SJCRH30 (cell line): ENCODE measurements at places on chromosomes 5 and 9. TPM values are rescaled to one million over a fixed set of nuclear protein-coding genes. Genes with fewer than 3 reads are reported as not detected.

GRCh38 chr5:154136141-154136540 lies 54.4 kb upstream of the GALNT10 start:
- DNase-seq = no peak

DNA sequence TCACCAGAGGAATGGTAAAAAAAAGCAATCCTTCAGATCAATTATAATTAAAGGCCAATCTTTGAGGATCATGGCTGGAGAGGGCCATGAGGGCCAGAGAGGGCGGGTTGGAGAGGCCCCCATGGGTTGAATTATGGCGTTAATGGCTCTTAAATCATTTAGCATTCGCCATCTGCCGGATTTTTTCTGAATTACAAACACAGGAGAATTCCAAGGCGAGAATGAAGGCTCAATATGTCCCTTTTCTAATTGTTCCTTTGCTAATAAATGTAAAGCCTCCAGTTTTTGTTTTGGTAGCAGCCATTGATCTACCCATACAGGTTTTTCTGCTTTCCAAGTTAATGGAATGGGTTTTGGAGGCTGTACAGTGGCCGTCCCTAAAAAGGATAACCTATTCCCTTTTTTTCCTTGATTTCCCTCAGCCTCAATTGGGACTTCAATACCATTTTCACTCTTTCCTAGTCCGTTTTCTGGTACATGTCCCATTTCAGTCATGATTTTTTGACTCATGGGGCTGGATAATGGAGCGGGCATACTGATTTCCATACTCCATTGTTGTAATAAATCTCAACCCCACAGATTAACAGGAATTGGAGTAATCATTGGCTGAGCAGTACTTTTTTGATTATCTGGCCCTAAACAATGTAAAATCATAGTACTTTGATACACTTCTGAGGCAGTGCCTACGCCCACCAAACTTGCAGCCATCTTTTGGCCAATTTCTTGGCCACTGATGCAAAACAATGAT lies 6.7 kb upstream of the TMEM141 start:
- DNase-seq = peak; percentile 65

SMIM33 gene
- total RNA-seq = not detected in 2 replicates

C9orf43 gene
- total RNA-seq = 0.69 and 0.96 TPM in 2 replicates

GRCh38 chr5:38420691-38421390 lies 135.6 kb downstream of the LIFR start:
- DNase-seq = peak; percentile 48

EGFL7 gene
- total RNA-seq = 0.71 and 0.81 TPM in 2 replicates

GRCh38 chr5:1658665-1659064 lies 134.9 kb upstream of the LPCAT1 start:
- DNase-seq = no peak

FCN2 gene
- not detected in 2 replicates for total RNA-seq

SYNPO gene
- 2.3 and 3.2 TPM in 2 replicates for total RNA-seq

DNA sequence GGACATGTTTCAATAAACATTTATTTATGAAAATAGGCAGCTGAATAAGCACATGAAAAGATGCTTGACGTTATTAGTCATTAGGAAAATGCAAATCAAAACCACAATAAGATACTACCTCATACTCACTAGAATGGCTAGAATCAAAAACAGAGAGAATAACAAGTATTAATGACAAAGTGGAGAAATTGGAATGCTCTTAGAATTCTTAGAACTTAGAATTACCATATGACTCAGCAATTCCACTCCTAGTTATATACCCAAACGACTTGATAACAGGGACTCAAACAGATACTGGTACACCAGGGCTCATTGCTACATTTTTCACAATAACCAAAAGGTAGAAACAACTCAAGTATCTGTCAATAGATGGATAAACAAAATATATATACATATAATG lies 15.1 kb upstream of the TRIM36 start:
- DNase-seq = no peak

DNA sequence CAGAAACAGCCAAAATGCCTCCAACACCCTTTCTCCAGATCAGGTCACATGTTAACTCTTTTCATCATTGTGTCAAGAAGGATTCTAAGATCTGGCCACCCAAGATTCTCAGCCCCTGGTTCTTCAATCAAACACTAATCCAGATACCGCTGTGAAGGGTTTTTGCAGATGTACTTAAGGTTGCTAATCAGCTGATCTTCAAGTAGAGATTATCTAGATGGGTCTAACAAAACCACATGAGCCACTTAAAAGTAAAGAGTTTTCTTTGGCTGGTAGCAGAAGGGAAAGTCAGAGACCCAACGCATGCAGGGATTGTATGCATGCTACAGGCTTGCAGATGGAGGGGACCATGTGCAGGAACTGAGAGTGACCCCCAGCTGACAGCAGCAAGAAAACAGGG lies 267.9 kb downstream of the CDK5RAP2 start:
- DNase-seq = no peak

DNA sequence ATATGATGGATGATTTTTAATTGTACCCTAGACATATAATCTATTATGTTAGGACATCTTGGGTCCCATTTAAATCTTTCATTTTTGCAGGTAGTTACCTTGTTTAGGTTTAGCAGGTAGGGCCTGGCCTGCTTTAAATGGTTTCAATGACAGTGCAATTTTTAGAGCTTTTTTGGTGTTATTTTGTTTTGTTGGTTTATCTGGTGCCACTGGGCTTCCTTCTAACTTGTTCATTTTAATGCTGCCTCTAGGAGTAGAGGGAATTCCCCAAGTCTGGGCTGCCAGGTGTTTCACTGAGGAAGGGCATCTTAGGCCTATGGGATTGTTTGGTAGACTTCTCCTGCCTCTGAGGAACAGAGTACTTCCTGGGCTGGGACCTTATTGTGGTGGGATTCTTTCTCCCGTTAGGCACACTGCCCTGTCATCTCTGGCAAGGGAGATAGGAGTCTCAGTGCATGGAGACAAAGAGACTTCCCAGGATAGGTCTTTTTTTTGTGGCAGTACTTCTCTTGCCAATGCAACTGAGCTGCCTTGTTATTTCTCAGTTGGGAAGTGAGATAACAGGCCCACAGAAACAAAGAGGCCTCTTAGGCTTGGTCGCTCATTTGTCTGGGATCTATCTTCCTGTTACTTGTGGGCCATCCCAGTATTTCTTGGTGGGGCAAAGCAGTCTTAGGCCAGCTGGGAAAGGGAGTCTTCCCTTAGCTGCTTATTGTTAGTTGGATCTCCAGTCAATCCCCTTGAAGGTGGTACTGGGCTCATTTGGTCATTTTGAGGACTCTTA lies 282.9 kb downstream of the FER start:
- DNase-seq = no peak

- peak; percentile 29 for DNase-seq
Observed at GRCh38 chr5:36688722-36689121, 82.3 kb downstream of the SLC1A3 start.

GRCh38 chr5:90967443-90967842 lies 408.8 kb downstream of the ADGRV1 start:
- DNase-seq = peak; percentile 34

MARVELD2 gene
- total RNA-seq = 0.20 and 0.28 TPM in 2 replicates

- DNase-seq = no peak
Observed at GRCh38 chr5:34857161-34857560, 18.2 kb downstream of the TTC23L start.

- DNase-seq = no peak
Observed at GRCh38 chr9:130167927-130168326, 4.3 kb upstream of the NCS1 start.

GRCh38 chr9:81522716-81523551 lies 166.4 kb downstream of the TLE1 start:
- no peak for DNase-seq

FBP1 gene
- not detected in 2 replicates for total RNA-seq

GRCh38 chr5:168261227-168261571 lies 30.2 kb upstream of the WWC1 start:
- DNase-seq = no peak

UBLCP1 gene
- total RNA-seq = 26.4 and 28.7 TPM in 2 replicates

DNA sequence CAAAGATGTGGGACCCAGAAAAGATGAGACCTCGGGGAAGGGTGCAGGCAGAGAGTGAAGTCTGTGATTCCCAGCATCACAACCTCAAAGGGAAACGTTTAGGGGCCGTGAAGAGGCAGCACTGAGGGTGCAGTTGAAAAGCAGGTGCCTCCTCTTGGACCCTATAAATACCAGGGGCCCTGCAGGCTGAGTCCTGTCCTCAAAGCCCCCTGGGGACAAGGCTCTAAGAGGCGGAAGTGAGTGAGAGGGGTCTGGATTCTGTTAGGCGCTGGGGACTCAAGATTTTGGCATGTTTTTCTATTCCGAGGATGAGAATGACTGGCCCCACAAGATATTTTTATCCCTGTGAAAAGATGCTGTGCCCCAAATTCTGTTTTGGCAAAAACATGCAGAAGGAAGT lies 107.8 kb downstream of the THBS4 start:
- no peak for DNase-seq

SLC36A2 gene
- not detected in 2 replicates for total RNA-seq

ARRDC3 gene
- 27.6 and 33.4 TPM in 2 replicates for total RNA-seq

LHX3 gene
- not detected in 2 replicates for total RNA-seq

GRCh38 chr5:57494104-57495098 lies 11.8 kb upstream of the ACTBL2 start:
- peak; percentile 97 for DNase-seq

DNA sequence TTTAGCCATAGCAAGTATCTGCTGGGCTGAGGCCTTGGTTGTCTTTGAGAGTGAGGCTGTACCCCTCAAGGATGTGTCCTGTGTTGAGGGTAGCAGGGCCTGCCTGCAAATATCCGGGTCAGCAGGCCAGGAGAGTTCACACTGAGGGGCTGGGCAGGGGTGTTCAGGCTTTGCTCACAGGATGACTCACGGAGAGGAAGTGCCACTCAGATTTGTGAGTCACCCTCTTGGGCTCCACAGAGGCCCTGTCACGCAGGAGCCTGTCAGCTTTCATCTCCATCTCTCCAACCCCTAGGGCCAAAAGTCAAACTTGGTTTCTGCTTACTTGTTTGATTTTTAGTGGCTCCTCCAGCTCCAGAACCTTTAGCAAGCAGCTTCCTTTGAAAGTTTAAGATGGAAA lies 211.5 kb downstream of the SEC61B start:
- peak; percentile 53 for DNase-seq

- no peak for DNase-seq
Observed at GRCh38 chr5:74109344-74109743, 483.3 kb downstream of the ARHGEF28 start.

GRCh38 chr5:157354800-157355199 lies 88.9 kb downstream of the CYFIP2 start:
- peak; percentile 60 for DNase-seq

DNA sequence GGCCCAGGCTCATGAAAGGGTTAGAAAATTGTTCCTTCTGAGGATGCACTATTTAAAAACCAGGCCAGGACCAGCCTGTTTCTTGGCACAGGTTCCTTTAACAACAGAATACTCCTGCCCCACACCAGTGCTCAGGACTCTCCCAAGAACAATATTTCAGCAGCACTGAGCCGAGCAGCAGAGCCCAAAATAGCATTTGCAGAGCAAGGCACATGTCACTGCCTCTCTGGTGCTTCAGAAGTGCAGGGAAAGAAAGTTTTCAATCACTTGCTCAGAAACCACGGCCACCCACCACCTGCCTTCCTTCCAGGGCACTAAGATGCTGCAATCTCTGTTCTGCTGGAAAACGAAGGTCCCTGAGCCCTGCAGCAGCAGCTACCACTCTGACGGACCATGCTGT lies 77.6 kb downstream of the SIL1 start:
- no peak for DNase-seq

BTNL3 gene
- not detected in 2 replicates for total RNA-seq

GRCh38 chr9:88817628-88818027 lies 173.6 kb upstream of the S1PR3 start:
- DNase-seq = no peak

- no peak for DNase-seq
Observed at GRCh38 chr9:69805962-69806515, 14.6 kb upstream of the CFAP95 start.

DNA sequence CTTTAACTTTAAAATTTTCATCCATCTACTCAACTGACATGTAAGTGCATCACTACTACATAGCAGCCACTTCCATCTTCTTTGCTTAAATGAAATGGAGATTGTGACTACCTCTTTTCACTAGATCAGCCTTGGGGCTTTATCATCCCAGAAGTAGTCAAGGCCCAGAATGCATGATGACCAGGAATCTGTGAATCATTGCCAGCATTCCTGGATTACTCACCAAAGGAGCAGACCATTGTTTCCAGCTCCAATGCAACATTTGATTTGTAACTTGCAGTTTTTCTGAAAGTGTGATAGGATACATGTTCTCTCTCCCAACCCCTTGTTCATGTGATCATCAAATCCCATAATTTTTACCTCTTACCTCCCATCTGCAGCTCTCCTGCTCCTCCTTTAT lies 65.1 kb downstream of the PLPPR1 start:
- DNase-seq = no peak

GRCh38 chr5:139654464-139654863 lies 6.3 kb downstream of the CXXC5 start:
- no peak for DNase-seq

DNA sequence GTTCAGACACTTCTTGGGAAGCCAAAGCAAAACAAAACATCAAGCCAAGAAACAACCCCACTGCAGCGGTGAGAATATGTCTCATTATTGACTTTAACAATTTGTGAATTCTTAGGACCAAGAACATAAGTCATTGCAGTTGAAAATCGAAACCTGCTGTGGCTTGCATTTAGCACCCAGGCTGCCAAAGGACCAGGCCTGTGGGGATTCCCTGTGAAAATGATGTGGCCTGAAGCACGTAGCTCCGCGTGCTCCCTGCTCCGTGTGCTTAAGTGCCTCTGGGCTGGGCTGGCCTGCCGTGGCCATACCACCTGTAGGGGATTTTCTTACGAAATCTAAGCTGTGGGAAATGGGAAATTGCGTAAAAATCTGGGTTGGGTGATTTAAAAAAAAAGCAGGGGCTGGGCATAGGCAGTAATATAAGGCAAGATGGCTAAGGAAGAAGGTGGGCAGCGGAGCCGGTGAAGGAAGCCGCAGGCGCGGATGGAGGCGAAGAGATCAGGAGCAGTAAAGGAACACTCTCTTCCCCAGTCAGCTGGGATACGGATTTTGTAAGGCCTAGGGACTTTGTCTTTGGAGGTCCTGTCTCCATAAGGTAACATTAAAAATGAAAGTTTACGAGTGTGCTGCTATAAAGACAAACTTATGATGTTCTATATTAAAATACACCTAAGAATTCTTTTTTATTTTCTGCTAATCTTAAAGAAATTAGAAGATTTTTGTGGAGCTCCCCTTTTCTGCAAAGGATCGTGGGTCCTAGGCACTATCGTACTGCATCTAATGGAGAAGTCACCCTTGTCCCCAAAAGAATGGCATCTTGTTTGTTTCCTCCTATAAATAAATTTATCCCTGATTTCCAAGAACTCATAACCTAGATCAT lies 189.6 kb upstream of the SEMA6A start:
- no peak for DNase-seq

RGS7BP gene
- total RNA-seq = not detected in 2 replicates

DNA sequence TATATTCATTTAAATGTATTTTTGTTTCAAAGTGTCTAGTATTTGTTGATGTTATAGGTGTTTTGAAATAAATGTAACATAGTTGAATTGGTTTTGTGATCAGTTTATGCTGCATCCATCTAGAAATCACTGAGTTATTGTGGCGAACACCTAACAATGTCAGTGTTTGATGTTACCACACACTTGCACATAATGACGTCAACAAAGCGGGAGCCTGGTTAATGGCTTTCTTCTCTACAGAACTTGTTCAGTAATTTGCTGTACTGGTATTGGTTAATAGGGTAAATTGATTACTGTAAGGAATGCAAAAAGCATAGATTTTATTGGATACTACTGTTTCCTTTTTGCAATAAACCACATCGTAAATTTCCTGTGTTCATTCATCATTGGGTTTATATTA lies 133.0 kb downstream of the ATG10 start:
- DNase-seq = no peak

ZFP2 gene
- total RNA-seq = 0.23 and 0.28 TPM in 2 replicates
